ENCODE measurements at places on chromosomes 7 and 10. TPM values are rescaled to one million over a fixed set of nuclear protein-coding genes. Genes with fewer than 3 reads are reported as not detected.

Gene GPER1
- 14.4 TPM for polyA plus RNA-seq

GRCh38 chr7:96320442-96320841 lies 1.5 kb downstream of the SLC25A13 start:
- DNase-seq: no peak

- no peak for DNase-seq
Measured at GRCh38 chr7:98982686-98983085, 104.4 kb downstream of the TRRAP start.

GRCh38 chr10:78831461-78831860 lies 237.3 kb upstream of the ZMIZ1 start:
- DNase-seq: no peak

- no peak for DNase-seq
Measured at GRCh38 chr7:79608005-79608404, 154.5 kb upstream of the MAGI2 start.

GRCh38 chr7:18846765-18847215 lies 270.6 kb downstream of the TWIST1 start:
- no peak for DNase-seq
